ENCODE measurements at places on chromosomes 2 and 18. TPM values are rescaled to one million over a fixed set of nuclear protein-coding genes. Genes with fewer than 3 reads are reported as not detected.

The TMEM131 gene
- 21.8 TPM for total RNA-seq

The CNNM4 gene
- total RNA-seq: 2.4 TPM

The RAB6C gene
- total RNA-seq: not detected

The IL37 gene
- not detected for total RNA-seq

The LTBP1 gene
- total RNA-seq: 104 TPM

The CD207 gene
- not detected for total RNA-seq

The C2orf81 gene
- 4.9 TPM for total RNA-seq

The VIT gene
- total RNA-seq: 10.0 TPM

Data from cardiac ventricle fibroblast (primary cell).